ENCODE measurements at places on chromosomes 2 and 18.

- peaks cover 10% of the 10 kb centered on the region for H3K4me1 ChIP-seq
- no peaks in the 10 kb centered on the region for H3K27me3 ChIP-seq
- no peak overlapping the region for H3K27ac ChIP-seq
- no peak overlapping the region for H3K4me3 ChIP-seq
- no peaks in the 10 kb centered on the region for H3K36me3 ChIP-seq
Observed at GRCh38 chr2:98477506-98477905, 32.8 kb downstream of the INPP4A start.

- no peaks in the 10 kb centered on the region for H3K27me3 ChIP-seq
- no peak overlapping the region for H3K4me3 ChIP-seq
- H3K4me1 ChIP-seq, result peaks cover 8% of the 10 kb centered on the region
- H3K27ac ChIP-seq, result no peak overlapping the region
- no peaks in the 10 kb centered on the region for H3K36me3 ChIP-seq
- no peak for DNase-seq
Observed at GRCh38 chr18:55419132-55419946, 168.7 kb downstream of the TCF4 start.

DNA sequence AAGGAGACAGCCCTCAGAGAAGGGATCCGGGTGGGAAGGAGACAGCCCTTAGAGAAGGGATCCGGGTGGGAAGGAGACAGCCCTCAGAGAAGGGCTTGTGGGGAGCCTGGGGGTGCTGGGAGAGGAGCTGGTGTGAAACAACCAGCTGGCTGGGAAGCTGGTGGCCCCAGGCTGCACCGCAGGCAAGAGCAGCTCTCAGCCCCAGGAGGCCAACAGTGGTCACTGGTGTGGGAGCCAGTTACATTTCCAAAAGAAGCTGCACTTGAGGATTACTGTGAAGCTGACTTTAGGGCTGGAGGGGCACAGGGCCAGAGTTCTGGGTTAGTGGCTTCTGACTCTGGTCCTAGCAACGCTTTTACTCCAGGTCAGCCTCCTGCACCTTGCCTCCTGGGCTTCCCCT is 3.3 kb downstream of the HES6 start:
- peaks cover 10% of the 10 kb centered on the region for H3K27me3 ChIP-seq
- no peaks in the 10 kb centered on the region for H3K4me1 ChIP-seq
- DNase-seq, result no peak
- no peak overlapping the region for H3K4me3 ChIP-seq
- H3K36me3 ChIP-seq, result no peaks in the 10 kb centered on the region

DNA sequence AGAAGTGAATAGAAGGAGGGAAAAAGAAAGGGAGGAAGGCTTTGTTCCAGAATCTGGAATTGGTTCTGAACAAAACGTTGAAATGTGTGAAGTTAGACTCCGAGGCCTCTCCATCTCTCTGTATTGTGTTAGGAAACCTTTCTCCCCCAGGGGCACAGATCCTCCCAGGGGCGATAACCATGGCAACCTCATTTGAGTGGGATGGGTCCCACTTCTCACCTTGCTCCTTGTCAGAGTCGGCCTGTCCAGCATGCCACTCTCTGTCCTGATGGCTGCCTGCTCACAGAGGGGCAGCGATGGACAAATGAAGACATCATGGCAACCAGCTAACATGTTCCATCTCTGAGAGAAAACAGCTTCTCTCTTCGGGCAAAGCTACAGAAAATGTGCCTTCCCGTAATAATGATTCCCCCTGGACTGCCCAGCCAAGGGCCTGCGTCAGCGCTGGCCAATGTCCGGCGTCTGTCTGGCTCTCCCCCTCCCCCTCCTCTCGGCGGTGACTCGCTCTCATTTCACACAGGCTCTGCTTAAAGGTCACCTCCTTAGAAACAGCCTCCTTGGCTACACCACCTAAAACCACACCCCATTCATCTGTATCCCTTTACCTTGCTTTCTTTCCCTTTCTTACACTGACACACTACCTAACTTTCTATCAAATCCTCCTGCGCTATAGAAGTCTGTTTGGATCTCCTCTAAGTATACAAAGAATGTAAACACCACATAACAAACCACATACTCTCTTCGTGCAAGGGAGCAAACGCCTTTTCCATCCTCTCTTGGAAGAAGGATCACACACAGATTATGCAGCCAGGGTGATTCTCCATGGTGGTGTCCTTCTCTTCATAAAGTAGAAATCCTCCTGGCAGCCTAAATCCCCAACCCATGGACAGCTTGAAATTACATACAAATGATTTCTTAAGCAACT is 32.1 kb upstream of the TTC39C start:
- peaks cover 3% of the 10 kb centered on the region for H3K4me1 ChIP-seq
- DNase-seq, result no peak
- no peak overlapping the region for H3K4me3 ChIP-seq
- H3K27ac ChIP-seq, result no peak overlapping the region

GRCh38 chr2:121140734-121141133 is 144.3 kb downstream of the TFCP2L1 start:
- DNase-seq, result no peak
- H3K36me3 ChIP-seq, result no peaks in the 10 kb centered on the region
- no peak overlapping the region for H3K4me3 ChIP-seq
- no peak overlapping the region for H3K27ac ChIP-seq
- 0 out of 2 replicates have a peak, but pooled peaks cover 1% of the 10 kb centered on the region for H3K4me1 ChIP-seq

DNA sequence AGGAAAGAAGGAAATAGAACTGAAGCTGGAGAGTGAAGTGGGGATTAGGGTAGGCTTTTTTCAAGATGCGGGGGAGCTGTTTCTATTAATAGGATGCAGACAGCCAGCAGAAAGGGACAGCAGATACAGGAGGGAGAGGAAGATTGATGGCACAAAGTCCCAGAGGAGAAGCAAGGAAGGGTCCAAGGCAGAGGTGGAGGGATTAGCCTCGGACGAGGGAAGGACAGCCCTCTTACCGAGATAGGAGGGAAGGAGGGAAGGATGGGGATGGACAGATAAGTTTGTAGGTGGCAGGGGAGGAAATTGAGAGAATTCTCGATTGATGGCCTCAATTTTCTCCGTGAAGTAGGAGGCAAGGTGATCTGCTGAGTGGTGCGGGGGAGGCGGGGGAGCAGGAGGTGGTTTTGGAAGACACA is 317.4 kb downstream of the AGPS start:
- no peaks in the 10 kb centered on the region for H3K4me1 ChIP-seq
- DNase-seq, result no peak
- no peak overlapping the region for H3K27ac ChIP-seq
- no peaks in the 10 kb centered on the region for H3K27me3 ChIP-seq

- no peaks in the 10 kb centered on the region for H3K36me3 ChIP-seq
- H3K27me3 ChIP-seq, result no peaks in the 10 kb centered on the region
- H3K4me3 ChIP-seq, result no peak overlapping the region
- H3K27ac ChIP-seq, result no peak overlapping the region
- H3K4me1 ChIP-seq, result peaks cover 3% of the 10 kb centered on the region
- no peak for DNase-seq
Observed at GRCh38 chr18:78244779-78245178, 734.8 kb upstream of the SALL3 start.

- no peak overlapping the region for H3K4me3 ChIP-seq
- H3K27ac ChIP-seq, result no peak overlapping the region
- DNase-seq, result no peak
- H3K27me3 ChIP-seq, result no peaks in the 10 kb centered on the region
- H3K36me3 ChIP-seq, result peaks cover 3% of the 10 kb centered on the region
- H3K4me1 ChIP-seq, result no peaks in the 10 kb centered on the region
Observed at GRCh38 chr2:119440873-119441272, 9.2 kb downstream of the TMEM37 start.

- no peaks in the 10 kb centered on the region for H3K27me3 ChIP-seq
- peak; percentile 45 for DNase-seq
- H3K27ac ChIP-seq, result no peak overlapping the region
- no peaks in the 10 kb centered on the region for H3K36me3 ChIP-seq
- no peaks in the 10 kb centered on the region for H3K4me1 ChIP-seq
- H3K4me3 ChIP-seq, result no peak overlapping the region
Observed at GRCh38 chr18:48777026-48777743, 173.6 kb downstream of the SMAD7 start.

DNA sequence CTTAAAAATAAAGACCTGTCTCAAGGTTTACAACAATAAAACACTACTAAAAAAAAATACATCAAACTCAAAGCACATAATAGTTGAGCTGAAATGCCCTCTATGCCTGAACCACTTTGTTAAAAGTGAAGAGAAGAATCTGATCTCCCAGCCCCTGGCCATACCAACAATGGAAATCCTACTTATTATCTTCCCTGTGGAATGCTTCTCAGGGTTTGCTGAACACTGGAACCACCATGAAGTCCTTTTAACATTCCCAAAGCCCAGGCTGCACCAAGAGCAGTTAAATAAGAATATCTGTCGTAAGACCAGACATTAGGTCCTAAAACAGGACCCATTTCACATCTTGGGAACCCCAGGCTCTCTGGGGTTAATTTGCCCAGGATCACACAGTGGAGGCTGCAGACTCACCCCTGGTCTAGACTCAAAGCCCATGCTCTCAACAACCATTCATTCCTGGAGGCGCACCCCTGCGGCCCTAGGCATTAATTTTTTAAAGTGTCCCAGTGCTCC is 285.8 kb downstream of the STK39 start:
- DNase-seq, result no peak
- no peaks in the 10 kb centered on the region for H3K27me3 ChIP-seq
- H3K36me3 ChIP-seq, result no peaks in the 10 kb centered on the region
- peaks cover 2% of the 10 kb centered on the region for H3K4me1 ChIP-seq
- H3K4me3 ChIP-seq, result no peak overlapping the region

- DNase-seq, result no peak
- H3K4me3 ChIP-seq, result no peak overlapping the region
Observed at GRCh38 chr2:64581777-64582539, 57.8 kb downstream of the AFTPH start.

- H3K27me3 ChIP-seq, result no peaks in the 10 kb centered on the region
- H3K36me3 ChIP-seq, result no peaks in the 10 kb centered on the region
- no peaks in the 10 kb centered on the region for H3K4me1 ChIP-seq
- no peak for DNase-seq
- H3K27ac ChIP-seq, result no peak overlapping the region
Observed at GRCh38 chr2:232513353-232513752, 6.8 kb upstream of the PRSS56 start.

- no peak overlapping the region for H3K4me3 ChIP-seq
- DNase-seq, result no peak
- H3K27me3 ChIP-seq, result no peaks in the 10 kb centered on the region
- H3K36me3 ChIP-seq, result no peaks in the 10 kb centered on the region
- H3K27ac ChIP-seq, result no peak overlapping the region
Observed at GRCh38 chr18:48576457-48576771, 37.6 kb downstream of the CTIF start.

GRCh38 chr2:148475626-148476025 is 168.9 kb upstream of the EPC2 start:
- no peaks in the 10 kb centered on the region for H3K36me3 ChIP-seq
- no peaks in the 10 kb centered on the region for H3K4me1 ChIP-seq
- no peak overlapping the region for H3K4me3 ChIP-seq
- no peaks in the 10 kb centered on the region for H3K27me3 ChIP-seq

GRCh38 chr18:75320506-75320905 is 107.0 kb downstream of the SMIM21 start:
- no peaks in the 10 kb centered on the region for H3K27me3 ChIP-seq
- H3K4me1 ChIP-seq, result no peaks in the 10 kb centered on the region
- H3K4me3 ChIP-seq, result no peak overlapping the region
- no peak for DNase-seq
- no peak overlapping the region for H3K27ac ChIP-seq
- H3K36me3 ChIP-seq, result no peaks in the 10 kb centered on the region

DNA sequence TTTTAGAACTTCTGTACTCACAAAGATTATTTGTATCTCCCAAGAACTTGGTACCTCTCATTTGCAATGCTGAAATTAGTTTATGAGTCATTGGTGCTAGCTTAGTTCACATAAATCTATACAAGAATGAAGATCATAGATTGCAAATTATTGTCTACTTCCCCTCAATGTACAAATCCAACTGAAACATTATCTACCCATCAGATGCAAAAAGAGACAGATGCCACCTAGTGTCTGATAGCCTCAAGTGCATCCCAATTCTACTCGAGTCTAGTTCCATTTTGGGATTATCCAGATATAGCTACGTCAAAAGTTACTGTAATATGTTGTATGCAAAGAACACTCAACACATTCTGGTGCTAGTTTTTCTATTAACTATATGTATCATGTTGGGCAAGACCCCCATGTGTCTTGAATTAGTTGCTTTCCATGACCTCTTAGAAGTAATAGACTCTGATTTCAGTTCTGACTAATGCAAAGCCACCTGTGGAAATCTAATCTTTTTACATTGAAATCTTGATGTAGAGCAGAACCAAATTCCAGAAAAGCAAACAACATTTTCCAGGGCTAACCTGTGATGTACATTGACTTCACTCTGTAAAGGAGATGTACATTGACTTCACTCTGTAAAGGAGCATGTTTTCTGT is 210.0 kb downstream of the RBM43 start:
- no peak overlapping the region for H3K27ac ChIP-seq
- no peaks in the 10 kb centered on the region for H3K4me1 ChIP-seq
- no peaks in the 10 kb centered on the region for H3K27me3 ChIP-seq
- DNase-seq, result peak; percentile 20

GRCh38 chr18:35084494-35085449 is 43.6 kb downstream of the MAPRE2 start:
- H3K36me3 ChIP-seq, result no peaks in the 10 kb centered on the region
- H3K4me3 ChIP-seq, result no peak overlapping the region
- H3K4me1 ChIP-seq, result no peaks in the 10 kb centered on the region
- DNase-seq, result no peak

GRCh38 chr2:68569604-68570003 is 73.8 kb upstream of the PROKR1 start:
- H3K4me3 ChIP-seq, result no peak overlapping the region
- no peaks in the 10 kb centered on the region for H3K36me3 ChIP-seq
- DNase-seq, result no peak

- no peak for DNase-seq
- H3K36me3 ChIP-seq, result no peaks in the 10 kb centered on the region
- no peak overlapping the region for H3K4me3 ChIP-seq
- H3K4me1 ChIP-seq, result no peaks in the 10 kb centered on the region
- H3K27me3 ChIP-seq, result no peaks in the 10 kb centered on the region
Observed at GRCh38 chr2:181430406-181431118, 26.6 kb upstream of the ITGA4 start.

DNA sequence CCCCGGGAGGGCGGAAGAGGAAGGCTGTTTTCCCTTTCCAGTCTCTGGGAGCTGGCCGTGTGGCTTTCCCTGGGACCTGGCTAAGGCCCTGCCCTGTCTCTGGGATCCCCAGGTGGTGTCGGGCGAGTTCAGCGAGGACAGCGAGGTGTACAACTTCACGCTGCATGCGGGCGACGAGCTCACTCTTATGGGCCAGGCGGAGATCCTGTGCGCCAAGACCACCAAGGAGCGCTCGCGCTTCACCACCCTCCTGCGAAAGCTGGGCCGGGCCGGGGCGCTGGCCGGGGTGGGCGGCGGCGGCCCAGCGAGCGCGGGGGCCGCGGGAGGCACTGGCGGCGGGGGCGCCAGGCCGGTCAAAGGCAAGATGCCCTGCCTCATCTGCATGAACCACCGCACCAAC is 11.2 kb downstream of the GAREM2 start:
- DNase-seq, result no peak
- H3K4me3 ChIP-seq, result peak overlapping the region; percentile 30
- H3K4me1 ChIP-seq, result 0 out of 2 replicates have a peak, but pooled peaks cover 2% of the 10 kb centered on the region
- no peaks in the 10 kb centered on the region for H3K27me3 ChIP-seq
- no peaks in the 10 kb centered on the region for H3K36me3 ChIP-seq
